Substantia nigra (tissue), 51 donors: ENCODE measurements at places on chromosomes 2 and 18.

GRCh38 chr2:75064691-75065396, 106.4 kb downstream of the POLE4 start:
- DNase-seq: no peak

- no peak for DNase-seq
Observed at GRCh38 chr2:223097888-223098383, 45.9 kb downstream of the KCNE4 start.

DNA sequence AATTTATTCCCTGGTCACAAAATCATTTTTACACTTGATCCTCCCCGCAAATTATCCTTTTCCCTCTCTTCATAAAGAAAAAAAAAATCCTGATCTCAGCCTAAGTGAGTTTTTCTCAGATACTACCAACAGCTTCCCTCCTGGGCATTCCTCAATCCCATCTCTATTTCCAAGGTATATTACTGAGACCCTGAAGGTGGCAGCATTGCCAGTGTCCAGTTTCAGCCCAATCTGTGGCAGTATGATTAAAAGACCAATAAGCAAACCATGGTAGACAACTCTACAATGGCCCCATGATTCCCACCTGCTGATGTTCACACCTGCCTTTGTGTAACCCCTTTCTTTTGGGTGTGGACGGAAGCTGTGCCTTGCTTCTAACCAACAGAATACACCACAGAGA, 45.1 kb downstream of the CCDC93 start:
- no peak for DNase-seq

DNA sequence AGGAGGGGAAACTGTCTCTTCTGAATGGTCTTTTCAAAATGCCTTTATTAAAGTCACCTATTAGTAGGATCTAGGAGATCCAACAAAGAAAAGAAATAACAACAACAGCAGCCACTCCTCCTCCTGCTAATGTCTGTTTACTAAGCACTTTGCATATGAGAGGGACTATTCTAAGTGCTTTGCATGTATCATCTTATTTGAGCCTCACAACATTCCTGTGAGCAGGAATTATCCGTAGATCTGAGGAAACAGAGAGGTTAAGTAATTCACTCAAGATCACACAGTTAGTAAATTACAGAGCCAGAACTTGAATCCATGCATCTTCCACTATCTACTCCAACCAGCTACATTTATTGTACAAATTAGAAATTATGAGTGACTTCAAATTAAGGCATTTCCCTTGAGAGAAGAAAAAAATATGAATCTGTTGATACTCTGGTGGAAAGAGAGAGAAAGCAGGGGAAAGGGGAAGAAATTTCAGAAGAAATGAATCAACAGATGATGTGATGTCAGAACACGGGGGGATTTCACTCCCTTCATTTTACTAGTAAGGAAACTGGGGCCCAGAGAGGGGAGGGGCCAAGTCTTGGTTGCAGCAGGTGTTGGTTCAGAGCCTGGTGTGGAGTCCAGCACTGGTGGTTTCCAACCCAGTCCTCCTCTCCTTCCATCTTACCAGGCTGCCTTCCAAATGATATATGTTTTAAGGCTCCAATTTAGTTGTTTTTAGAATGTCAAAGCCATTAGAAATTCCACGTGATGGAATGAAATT, 49.7 kb downstream of the TSN start:
- DNase-seq: no peak

DNA sequence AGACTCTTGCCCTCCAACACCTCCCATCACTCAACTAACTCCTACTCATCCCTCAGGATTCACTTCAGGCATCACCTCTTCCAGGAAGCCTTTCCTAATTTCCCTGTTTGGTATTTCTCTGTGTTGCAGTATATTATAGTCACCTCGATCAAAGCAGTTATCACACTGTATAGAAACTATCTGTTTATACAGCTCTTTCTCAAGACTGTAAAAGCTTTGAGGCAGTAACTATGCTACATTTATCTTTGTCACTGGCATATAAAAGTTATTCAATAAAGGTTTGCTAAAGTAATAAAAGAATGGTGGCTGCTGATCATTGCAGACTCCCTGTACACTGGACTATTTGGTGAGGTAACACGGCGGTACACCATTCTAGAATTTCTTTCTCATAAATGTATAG, 284.9 kb downstream of the PAX3 start:
- no peak for DNase-seq

DNA sequence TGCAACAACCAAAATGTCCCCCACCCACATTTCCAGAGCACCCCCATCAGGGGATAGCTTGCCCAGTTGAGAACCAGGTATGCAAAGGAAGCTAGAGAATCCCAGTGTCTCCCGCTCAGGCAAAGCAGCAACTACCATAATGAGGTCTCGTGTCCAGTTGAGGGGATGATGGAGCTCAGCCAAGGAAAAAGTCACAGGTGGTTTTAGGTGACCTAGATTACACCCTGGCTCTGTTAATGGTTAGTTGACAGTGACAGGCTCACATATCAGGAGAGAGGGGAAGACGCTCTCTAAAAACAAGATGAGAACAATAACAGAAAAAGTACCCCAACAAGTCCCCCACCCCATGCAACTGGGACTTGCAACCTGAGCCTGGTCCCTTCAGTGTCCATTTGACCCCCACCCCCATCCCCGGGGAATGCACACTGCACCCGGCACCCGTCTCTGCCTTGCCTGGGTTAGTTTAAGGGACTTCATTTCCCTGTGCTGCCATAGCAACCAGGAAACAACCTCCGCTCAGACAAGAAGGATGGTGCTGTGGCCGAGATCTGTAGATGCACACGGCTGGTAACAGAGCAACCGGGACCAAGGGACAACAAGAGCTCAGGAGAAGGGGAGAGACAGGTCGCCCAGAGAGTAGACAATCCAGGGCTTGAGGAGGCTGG, at the start of gene KIAA2012:
TSS of gene KIAA2012 (plus strand) at position 519 of the 665 bp plus-strand sequence. CDS start 373 bp downstream, outside the sequence.
- no peak for DNase-seq
